Tibial nerve (tissue), 4 donors: ENCODE measurements at places on chromosomes 6 and 20. TPM values are rescaled to one million over a fixed set of nuclear protein-coding genes. Genes with fewer than 3 reads are reported as not detected.

TPX2 gene
- 0.59 TPM for total RNA-seq

GTSF1L gene
- total RNA-seq: not detected

SNX3 gene
- 182 TPM for total RNA-seq

- H3K4me1 ChIP-seq: peaks cover 56% of the 10 kb centered on the region
- DNase-seq: peak; percentile 82
- H3K27me3 ChIP-seq: no peaks in the 10 kb centered on the region
- peak overlapping the region; percentile 91 for H3K27ac ChIP-seq
These were observed 4.5 kb upstream of the TNXB start for GRCh38 chr6:32113386-32114352.

DNA sequence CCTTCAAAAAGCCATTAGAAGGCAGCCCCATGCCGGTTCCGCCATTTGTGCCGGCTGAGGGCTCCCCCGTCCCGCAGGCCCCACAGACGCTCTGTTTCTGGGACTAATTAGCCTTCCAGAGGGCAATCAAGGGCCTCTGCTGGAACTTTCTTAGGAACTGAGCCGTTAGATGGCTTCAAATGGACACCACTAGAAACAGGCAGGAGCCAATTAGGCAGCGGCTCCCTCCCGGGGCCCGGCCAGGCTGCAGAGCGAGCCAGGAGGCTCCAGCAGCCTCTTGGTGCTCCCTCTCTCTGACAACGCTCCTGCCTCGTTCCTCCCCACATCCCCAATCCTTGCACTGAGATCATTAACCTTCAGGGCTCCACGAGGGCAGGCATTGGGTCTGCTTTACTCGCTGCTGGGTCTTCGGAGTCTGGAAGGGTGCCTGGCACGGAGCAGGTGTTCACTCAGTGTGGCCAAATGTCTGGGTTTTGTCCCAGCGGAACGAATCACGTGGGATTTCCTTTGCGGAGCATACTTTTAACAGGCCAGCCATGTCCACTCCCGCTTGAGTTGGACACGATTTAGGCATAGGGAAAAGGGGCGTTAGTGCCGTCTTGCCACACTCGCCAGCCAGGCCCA, 98.3 kb downstream of the TMEM242 start:
- no peak overlapping the region for H3K4me3 ChIP-seq
- no peak for DNase-seq
- H3K4me1 ChIP-seq: peaks cover 20% of the 10 kb centered on the region
- no peaks in the 10 kb centered on the region for H3K36me3 ChIP-seq
